Activated naive CD8-positive, alpha-beta T cell treated with anti-CD3 and anti-CD28 coated beads, Interleukin-2, amount 10 ng/mL, durations not matched to agents 7 days and 5 days (primary cell): ENCODE measurements at places on chromosomes 11 and 22.

DNA sequence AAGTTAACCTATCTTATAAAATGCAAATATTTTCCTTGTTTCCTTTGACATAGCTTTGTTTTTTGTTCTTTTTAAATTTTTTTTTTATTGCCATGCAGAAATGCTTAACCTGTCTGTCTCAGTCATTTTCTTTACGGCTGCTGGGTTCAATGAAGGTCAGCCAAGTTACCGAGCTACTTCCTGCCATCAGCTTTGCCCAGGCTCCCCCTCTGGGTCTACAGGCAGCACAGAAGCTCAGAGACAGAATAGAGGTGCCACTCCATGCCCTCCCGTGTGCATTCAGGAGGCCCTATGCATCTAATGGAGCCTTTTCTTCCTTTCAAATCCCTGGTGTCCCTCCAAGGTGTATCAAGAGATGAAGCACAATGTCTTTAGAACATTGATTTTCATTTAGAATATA, 411.0 kb upstream of the NARS2 start:
- H3K4me3 ChIP-seq, result no peak overlapping the region
- no peaks in the 10 kb centered on the region for H3K27me3 ChIP-seq
- no peak overlapping the region for H3K27ac ChIP-seq
- H3K36me3 ChIP-seq, result no peaks in the 10 kb centered on the region

DNA sequence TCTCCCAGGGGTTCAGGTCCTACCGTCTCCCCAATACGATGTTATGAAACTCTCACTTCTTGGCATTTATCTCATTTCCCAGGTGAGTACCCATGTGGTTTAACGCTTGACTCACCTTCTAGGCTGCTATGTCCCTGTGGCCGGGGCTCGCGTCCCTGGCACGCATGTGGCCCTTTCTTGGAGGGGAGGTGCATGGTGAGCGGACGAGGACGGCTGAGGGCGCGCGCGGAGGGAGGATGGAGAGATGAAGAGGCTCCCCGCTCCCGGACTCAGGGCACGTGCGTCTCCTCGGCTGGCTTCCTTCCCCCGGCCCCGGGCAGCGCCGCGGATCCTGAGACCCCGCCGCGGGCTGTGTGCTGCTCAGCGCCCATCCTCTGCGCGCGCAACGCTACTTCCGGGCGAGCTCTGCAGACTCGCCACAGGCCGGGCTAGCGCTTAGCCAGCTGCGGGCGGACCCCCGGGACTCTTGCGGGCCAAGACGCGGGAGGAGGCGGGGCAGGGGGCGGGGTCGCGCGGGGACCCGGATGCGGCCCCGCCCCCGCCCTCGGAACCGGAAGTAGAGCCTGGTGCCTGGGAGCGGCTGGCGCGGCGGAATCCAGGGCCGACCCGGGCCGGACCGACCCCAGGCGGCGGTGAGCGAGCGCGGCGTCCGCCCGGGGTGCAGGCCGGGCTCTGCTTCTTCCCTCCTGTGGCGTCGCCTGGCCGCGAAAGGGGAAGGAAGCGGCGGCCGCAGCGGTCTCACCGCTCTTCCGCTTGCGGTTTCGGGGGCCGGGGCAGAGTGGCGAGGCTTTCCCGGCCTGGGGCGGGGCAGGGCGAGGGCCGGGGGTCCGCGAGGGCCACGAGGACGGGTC, at the start of gene CTTN:
Gene CTTN (plus strand): TSS at position 547 of the 851 bp plus-strand sequence. CDS start 8,769 bp downstream, outside the sequence.
- H3K27me3 ChIP-seq, result peaks cover 91% of the 10 kb centered on the region
- H3K4me1 ChIP-seq, result peaks cover 14% of the 10 kb centered on the region
- peaks cover 2% of the 10 kb centered on the region for H3K36me3 ChIP-seq

DNA sequence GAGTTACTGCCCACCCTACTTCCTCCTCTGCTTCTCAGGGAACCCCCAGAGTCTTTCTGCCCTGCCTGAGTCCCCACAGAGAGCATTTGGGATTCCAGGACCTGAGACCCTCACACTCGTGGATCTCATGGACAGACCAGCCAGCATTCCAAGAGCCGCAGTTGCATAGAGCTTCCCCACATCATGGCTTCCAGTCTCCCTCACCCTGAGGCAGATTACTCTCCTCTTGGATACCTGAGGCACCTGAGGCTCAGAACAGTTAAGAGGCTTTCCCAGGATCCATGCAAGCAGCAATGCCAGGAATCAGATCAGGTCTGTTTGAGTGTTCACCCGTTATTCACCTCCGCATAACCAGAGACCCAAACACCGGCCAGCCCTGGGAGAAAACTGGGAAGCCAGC, 102.2 kb downstream of the TRIM29 start:
- no peak overlapping the region for H3K4me3 ChIP-seq
- DNase-seq, result no peak

GRCh38 chr22:33542153-33542552, 378.1 kb downstream of the LARGE1 start:
- no peaks in the 10 kb centered on the region for H3K27me3 ChIP-seq
- no peak overlapping the region for H3K27ac ChIP-seq
- no peak for DNase-seq
- no peaks in the 10 kb centered on the region for H3K36me3 ChIP-seq

DNA sequence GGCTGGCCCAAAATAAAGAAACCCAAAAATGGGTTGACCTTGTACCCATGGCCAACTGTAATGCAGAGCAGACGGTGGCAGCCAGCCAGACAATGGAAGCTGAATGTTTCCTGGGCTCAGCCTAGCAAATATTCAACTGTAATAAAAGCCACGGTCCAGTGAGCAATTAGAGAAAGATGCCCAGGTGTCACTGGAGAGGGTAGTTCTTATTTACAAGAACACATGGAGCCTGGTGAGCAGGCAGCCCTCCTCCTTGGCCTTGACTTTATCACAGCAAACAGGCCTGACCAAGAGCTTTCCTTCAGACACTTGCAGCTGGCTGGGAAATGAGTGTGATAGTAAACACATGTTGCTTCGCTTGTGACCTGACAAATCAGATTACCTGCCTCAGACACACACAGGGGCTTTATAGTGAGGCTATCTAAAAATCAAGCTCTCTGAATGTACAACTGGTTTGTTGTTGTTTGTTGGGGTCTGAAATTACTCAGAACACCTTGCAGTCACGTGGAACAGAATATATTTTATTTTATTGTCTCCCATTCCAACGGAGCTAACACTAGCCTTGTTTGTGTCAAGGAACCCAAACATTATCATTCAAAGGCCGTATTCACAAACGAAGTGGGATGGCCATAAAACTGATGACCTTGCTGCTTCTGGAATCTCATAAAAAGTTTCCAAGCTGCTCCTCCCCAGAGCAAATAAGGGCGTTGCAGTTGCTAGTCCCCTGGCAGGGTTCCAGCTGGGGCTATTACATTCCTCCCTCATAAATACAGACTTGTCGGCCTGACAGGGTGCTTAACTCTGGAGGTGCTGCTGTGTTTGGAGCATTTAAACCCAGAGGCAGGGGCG, 161.1 kb downstream of the BBOX1 start:
- H3K4me1 ChIP-seq, result peaks cover 5% of the 10 kb centered on the region
- no peaks in the 10 kb centered on the region for H3K27me3 ChIP-seq
- H3K4me3 ChIP-seq, result no peak overlapping the region
- no peak for DNase-seq

GRCh38 chr11:125873881-125874555, 13.4 kb upstream of the HYLS1 start:
- H3K4me1 ChIP-seq, result peaks cover 4% of the 10 kb centered on the region
- no peak overlapping the region for H3K4me3 ChIP-seq
- H3K27me3 ChIP-seq, result peaks cover 6% of the 10 kb centered on the region
- H3K36me3 ChIP-seq, result no peaks in the 10 kb centered on the region
- H3K27ac ChIP-seq, result no peak overlapping the region

- H3K27me3 ChIP-seq, result no peaks in the 10 kb centered on the region
- H3K36me3 ChIP-seq, result no peaks in the 10 kb centered on the region
- no peak for DNase-seq
- no peak overlapping the region for H3K27ac ChIP-seq
Observed at GRCh38 chr11:25981998-25982397, 349.9 kb upstream of the ANO3 start.
